ENCODE measurements at places on chromosomes 2 and 18. TPM values are rescaled to one million over a fixed set of nuclear protein-coding genes. Genes with fewer than 3 reads are reported as not detected.

Gene HOXD8
- not detected for polyA plus RNA-seq

Gene TEKT4
- not detected for polyA plus RNA-seq

Gene SERTAD2
- 6.1 TPM for polyA plus RNA-seq

Gene LYG2
- polyA plus RNA-seq = not detected

Gene IL1RL2
- polyA plus RNA-seq = not detected

Gene SPP2
- not detected for polyA plus RNA-seq

Gene SERPINB13
- polyA plus RNA-seq = not detected

Gene FAM124B
- polyA plus RNA-seq = 1.1 TPM

Gene SPHKAP
- not detected for polyA plus RNA-seq

Gene MARCHF4
- not detected for polyA plus RNA-seq

Gene TMEM178A
- polyA plus RNA-seq = not detected

Gene VAMP5
- polyA plus RNA-seq = 219 TPM

Gene CRYBA2
- polyA plus RNA-seq = not detected

Gene PAX8
- 0.93 TPM for polyA plus RNA-seq

Gene WDR12
- polyA plus RNA-seq = 17.8 TPM

Gene PMAIP1
- 77.8 TPM for polyA plus RNA-seq

- no peak for DNase-seq
These were observed 126.1 kb upstream of the CTAGE1 start for GRCh38 chr18:22543769-22544168.

- no peak for DNase-seq
These were observed 599.1 kb upstream of the SOX11 start for GRCh38 chr2:5093056-5093455.

GRCh38 chr2:172968061-172968469, 107.6 kb upstream of the MAP3K20 start:
- DNase-seq = no peak

GRCh38 chr2:70553584-70554337, at the start of gene TGFA:
TSS of gene TGFA (minus strand) at chr2:70553826. CDS start at chr2:70553767, 59 bp downstream.
- peak; percentile 75 for DNase-seq

GRCh38 chr2:148952621-148953020, 77.6 kb downstream of the KIF5C start:
- DNase-seq = no peak

DNA sequence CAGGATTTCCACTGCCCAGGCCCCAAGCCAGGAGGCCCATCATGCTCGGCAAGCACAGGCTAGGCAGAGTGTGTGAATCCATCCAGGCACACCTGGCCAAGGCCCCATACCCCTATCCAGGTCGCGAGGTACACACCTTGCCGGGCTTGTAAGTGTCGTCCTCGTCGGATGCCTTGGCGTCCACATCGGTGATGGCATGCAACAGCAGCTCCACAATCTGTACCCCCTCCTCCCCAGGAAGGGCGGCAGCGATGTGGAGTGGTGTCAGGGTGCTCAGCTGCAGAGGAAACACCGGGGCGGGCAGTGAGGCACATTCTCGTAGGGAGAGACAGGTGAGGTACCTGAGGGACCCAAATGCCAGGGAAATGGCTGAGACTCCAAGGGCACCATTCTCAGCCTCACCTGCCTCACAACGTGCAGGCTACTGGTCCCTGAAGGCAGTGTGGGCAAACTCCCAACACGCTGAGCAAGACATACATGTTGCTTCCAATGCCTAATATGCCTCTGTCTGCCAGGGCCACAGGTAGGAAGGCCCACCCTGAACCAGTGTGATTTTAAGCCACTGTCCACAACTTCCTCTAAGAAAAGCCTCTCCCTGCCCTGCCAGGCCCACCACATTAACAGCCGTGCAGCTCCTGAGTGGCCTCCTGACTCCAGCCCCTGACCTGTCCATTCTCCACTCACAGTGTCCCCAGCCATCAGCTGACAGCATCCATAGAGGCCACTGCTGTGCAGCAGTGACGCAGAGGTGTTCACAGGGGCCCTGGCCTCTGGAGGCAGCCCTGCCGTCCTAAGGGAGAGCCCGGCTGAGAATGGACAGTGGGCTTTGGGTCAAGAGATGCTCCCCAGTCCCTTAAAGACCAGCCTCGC, 44.9 kb downstream of the ANKMY1 start:
- DNase-seq = no peak

DNA sequence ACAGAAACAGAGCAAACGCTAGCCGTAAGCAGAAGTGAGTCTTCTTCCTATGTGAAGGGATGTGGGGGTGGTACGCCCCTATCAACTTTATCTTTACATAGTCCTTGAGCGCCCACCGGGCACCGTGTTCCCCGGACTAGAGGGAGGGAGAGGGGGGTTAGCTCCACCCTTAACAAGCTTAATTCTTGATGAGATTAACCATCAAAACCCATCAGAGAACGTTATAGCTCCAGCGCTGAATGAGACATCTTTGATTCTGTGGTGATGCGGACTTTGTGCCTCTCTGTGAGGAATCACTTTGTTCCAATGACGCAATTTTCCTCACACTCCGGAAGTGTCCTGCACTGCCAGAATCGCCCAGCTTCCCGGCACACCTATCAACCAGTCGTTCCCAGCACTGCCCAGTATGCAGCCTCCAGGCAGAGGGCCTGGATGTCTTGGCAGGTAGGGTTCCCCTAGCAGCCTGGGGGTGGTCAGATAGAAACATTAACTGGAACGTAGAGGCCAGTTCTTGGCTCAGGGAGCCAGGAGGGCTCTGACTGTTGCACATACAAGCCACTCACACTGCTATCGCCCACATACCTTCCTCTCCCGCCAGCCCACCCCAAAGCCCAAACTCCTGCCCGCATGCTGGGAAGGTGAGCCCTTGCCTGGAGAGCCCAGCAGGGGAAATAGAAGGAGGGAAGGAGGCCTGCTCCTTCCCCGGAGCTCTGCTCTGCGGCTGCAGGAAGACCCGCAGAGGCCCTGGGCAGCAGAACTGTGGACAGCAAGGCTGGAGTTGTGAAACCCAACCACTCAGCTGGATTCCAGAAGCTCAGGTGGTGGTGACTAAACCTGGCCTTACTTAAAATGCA, 1.9 kb upstream of the ODC1 start:
- no peak for DNase-seq

DNA sequence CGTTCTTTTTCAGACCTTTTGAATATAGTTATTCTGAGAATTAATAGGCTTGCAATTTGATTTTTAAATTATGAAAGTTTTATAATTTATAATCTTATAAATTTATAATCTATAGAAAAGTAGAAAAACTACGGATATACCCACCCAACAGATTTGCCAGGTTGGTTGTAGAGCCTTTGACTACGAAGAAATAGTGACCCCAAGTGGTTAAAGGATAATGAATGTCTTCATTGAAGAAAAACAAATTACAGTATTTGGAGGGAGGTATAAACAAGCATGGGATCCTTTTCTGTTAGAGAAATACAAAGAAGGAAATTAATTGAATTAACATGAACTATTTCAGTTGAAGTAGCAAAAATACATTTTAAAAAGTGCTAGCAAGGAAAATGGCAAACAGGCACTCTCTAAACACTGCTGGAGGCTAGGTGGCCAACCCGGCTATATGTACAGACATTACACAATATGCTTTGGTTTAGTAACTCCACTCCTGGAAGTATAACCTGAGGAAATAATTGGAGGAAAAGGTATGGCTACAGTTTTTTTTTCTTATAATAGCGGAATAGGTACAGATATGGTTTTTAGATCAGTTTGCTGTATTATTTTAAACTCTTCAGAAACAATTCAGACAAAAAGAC, 110.9 kb downstream of the MIB1 start:
- DNase-seq = no peak

- no peak for DNase-seq
These were observed 17.5 kb downstream of the LBH start for GRCh38 chr2:30248791-30249190.

DNA sequence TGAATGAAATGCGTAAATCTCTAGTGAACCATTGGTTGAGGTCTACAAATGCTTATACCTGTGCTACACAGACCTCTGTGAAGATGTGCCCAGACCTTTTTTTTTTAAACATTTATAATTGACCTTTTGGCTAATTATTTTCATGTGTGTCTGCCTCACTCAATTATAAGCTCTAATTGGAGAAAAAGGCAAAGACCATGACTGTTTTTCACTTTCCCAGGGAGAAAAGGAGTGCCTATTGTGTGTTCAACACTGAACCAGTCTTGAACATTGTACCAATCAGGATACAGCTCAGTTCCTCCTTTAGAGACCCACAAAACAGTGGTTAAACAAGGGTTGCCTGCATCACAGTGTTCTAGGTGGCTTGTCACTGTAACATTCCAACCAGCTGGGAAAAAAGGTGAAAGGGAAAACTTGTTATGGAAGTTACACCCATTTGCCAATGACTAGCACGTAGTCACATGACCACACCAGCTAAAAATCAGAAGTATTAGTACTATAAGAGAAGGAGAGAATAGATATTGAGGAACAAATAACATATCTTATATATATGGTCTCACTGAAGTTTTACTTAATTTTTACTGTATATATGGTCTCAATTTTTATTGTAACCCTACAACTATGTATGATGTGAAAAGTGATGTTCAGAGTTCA, 13.4 kb downstream of the TANK start:
- no peak for DNase-seq

DNA sequence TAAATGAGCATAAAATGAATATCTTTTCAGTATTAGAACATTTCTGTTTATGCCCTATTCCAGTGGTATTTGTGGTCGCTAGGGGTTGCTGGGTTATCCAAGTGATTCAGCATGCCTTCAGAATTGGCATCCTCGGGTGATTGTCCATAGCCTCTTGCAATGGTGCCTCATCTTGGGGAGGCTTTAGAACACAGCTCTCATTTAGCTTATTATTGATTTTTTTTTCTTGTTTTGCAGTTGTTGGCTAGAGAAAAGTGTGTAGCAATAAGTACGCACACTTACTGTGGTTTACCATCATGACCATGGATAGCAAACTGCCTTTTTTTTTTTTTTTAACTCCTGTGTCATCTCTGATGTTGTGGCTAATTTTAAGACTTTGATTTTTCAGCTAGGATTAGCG, 33.6 kb downstream of the PLEKHA3 start:
- DNase-seq = no peak

- DNase-seq = no peak
These were observed 697.0 kb upstream of the ID2 start for GRCh38 chr2:7984693-7985353.

- no peak for DNase-seq
These were observed 57.5 kb downstream of the SLC35F5 start for GRCh38 chr2:113698892-113699447.

- DNase-seq = no peak
These were observed 1041.2 kb upstream of the CELF4 start for GRCh38 chr18:38606841-38607240.

- no peak for DNase-seq
These were observed 1.1 kb downstream of the AGFG1 start for GRCh38 chr2:227473122-227473461.

GRCh38 chr2:224847961-224848850, 132.0 kb upstream of the CCDC195 start:
- DNase-seq = no peak

GRCh38 chr2:43144263-43144662, 82.1 kb downstream of the ZFP36L2 start:
- DNase-seq = no peak

DNA sequence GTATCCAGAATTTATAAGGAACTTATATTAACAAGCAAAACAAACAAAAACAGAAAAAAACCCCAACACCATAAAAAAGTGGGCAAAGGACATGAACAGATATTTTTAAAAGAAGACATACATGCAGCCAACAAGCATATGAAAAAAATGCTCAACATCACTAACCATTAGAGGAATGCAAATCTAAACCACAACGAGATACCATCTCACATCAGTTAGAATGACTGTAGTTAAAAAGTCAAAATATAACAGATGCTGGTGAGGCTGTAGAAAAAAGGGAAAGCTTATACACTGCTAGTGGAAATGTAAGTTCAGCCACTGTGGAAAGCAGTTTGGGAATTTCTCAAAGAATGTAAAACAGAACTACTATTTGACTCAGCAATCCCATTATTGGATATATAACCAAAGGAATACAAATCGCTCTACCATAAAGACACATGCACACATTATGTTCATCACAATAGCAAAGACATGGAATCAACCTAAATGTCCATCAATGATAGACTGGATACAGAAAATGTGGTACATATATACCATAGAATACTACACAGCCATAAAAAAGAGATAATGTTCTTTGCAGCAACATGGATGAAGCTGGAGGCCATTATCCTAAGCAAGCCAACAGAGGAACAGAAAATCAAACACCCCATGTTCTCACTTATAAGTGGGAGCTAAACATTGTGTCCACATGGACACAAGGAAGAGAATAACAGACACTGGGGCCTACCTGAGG, 25.3 kb downstream of the PREPL start:
- no peak for DNase-seq

DNA sequence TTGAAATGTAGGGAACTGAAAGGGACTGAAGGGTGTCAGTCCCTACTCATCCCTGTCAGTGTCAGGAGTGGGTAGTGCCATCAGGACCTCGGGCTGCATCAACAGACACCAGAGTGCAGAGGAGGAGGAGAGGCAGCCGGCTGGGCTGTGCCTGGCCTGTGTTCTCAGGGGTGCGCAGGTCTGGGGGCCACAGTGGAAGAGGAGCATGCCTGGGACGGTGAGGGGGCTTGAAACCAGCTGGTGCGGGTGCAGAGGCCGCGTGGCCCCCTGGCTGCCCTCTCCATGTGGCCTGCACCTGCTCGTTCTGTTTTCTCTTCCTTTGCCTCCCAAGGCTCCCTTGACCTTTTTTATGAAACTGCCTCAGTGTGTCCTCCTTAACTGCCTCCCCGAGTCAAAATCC, 41.3 kb downstream of the NTSR2 start:
- no peak for DNase-seq

DNA sequence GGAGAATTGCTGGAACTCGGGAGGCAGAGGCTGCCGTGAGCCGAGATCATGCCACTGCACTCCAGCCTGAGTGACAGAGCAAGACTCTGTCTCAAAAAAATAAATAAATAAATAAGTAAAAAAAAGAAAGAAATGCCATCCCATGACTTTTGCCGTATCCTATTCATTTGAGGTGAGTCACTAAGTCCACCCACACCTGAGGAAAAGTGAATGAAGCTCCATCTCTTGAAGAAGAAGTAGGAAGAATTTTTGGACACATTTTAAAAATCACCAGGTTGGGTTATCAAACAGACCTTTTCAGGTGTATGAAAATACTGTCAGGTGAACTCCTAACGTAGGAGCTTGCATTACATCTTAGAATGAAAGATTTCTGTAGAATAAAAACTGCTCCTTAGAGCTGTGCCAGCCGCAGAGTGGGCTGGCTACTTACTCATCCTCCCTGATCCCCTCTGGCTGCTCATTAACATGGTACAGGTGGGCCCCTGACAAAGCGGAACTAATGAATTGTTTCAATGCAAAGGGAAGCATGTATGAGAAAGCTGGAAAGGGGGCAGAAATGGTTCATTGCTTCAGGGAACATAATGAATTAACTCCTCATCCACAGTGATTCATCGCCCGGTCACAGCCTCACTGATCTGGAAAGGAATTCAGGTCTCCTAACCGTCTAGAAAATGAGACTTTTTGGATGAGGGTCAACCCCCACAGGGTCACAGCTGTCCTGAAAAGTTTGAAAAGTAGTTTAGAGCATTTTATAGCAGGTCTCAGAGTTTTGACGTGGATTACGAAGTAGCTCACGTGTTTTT, 191.4 kb downstream of the SPP2 start:
- DNase-seq = no peak

- no peak for DNase-seq
These were observed 49.7 kb downstream of the GLI2 start for GRCh38 chr2:120785228-120785966.

GRCh38 chr2:233328922-233329321, 21.3 kb downstream of the SAG start:
- no peak for DNase-seq

Data from immature natural killer cell (primary cell).